ENCODE measurements at places on chromosomes 6 and 20.

DNA sequence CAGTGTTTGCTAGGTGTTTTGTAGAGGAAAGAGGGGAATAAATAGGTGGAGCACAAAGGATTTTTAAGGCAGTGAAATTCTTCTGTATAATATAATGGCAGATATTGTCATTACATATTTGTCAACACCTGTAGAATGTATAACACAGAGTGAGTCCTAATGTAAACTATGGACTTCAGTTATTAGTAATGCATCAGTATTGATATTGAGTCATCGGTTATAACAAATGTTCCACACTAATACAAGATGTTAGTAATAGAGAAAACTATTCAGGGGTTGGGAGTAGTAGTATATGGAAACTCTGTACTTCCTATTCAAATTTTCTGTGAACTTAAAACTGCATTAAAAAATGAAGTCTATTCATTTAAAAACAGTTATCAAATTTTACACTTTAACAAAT, 299.2 kb downstream of the UBE3D start:
- no peak for DNase-seq

DNA sequence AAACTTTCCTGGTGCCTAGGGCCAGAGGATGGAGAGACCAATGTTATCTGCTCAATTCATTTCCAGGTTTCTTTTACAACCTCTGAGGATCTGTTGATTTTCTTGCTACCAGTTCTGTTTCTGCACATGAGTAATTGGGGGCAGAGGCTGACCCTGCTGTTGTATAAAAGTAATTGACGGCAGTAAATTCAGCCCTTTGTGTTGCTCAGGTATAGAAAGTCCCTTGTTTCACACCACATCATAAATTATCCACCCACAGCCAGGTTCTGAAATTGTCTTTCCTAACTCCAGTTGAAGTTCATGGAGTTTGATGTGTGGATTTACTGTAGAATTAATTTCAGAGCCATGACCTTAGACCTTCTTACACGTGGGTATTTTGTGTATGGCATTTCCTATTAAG, 107.4 kb upstream of the GRIK2 start:
- DNase-seq, result no peak

DNA sequence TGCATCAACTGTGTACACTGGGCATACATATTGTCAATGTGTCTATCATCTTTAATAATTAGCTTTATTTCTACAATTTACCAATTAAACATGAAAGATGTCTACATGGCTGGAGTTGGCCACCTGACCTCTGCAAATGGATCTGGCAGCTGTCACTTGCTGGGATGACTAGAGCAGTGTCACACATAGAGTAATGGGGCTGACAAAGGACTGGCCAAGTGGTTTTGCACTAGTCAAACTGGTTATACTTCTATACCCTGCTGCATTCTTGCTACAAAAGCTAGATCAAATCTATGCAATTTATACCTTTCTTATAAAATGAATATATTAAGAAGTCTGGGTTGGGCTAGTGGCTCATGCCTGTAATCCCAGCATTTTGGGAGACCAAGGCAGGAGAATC, 99.3 kb downstream of the SESN1 start:
- DNase-seq, result no peak

- no peak for DNase-seq
These were observed 101.9 kb downstream of the LRFN2 start for GRCh38 chr6:40485300-40485699.

DNA sequence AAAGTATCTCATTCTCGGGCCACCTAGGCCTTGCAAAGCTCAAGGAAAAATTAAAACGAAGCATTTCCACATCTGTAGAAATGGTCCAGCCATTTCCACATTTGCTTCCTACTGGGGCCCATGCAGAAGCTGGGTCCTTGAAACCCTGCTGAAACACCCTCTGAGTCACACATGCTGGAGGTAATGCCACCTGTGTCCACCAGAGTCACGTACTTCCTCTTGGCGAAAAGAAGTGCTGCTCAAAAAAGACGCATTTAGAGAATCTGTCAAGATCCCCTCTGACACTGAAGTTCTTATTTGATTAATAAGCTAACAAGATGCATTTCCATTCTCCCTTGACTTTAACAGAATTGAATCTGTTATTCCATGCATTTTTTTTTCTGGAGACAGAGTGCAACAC, 423.2 kb downstream of the PREX1 start:
- DNase-seq, result no peak

DNA sequence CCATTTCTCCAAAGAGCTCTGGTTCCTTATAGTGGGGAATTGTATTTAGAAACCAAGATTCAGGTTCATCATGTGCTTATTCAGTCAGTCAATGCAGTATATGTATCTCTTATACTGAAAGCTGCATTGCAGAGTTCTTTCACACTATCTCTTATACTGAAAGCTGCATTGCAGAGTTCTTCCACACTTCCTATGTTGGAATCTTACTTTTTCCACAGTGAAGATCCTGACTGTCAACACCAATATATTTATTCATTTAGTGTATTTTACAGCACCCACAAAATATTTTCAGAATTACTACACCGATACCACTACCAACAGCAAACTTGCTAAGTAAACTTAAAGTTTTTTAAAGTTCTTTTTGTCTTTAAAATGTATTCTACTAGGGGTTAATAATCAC, 349.3 kb upstream of the MMS22L start:
- no peak for DNase-seq

DNA sequence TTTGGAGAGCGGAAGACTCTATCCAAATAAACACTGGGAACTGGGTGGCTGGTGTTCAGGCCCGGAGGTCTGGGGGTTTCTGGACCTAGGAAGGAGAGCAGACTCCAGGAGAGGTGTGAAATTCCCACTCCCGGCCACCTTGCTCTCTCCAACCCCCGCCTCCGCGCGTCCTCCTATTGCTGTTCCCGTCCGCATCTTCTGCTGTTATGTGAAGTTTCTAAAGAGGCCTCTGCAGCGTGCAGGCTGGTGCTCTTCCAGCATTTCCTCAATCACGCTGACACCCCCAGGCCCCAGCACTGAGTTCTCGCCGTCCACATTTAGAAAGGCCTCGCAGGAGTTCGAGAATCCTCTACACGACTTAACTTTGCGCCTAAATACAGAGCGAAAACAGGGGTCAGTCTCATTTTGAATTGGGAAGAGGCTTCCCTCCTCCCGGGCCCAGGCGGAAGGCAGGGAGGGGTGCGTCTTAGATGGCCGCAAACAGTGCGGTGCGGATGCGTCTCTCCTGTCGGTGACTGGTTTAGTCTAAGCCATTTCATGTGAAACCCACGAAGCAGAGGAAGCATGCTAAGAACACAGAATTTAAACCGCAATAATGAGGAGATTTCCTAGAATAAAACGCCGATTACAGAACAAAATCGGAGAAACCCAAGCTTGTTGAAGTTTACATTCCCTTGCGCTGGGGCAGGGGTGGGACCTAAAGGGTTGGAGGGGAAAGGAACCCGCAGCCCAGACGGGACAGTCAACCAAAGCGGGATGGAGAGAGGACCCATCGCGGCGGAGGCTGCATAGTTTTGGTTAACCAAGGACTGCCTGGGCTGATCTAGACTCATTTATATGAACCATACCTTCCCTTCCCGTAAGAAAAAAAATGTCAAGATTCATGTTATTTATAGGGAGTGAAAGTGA, 4.0 kb upstream of the FOXF2 start:
- DNase-seq, result no peak

- DNase-seq, result no peak
These were observed 55.1 kb downstream of the SAMD3 start for GRCh38 chr6:130167655-130168054.

- no peak for DNase-seq
These were observed 25.5 kb downstream of the MCUR1 start for GRCh38 chr6:13788820-13789219.

GRCh38 chr6:51813904-51814303, 273.5 kb downstream of the PKHD1 start:
- DNase-seq, result no peak

- peak; percentile 54 for DNase-seq
These were observed 97.7 kb downstream of the KCNB1 start for GRCh38 chr20:49384437-49385434.

DNA sequence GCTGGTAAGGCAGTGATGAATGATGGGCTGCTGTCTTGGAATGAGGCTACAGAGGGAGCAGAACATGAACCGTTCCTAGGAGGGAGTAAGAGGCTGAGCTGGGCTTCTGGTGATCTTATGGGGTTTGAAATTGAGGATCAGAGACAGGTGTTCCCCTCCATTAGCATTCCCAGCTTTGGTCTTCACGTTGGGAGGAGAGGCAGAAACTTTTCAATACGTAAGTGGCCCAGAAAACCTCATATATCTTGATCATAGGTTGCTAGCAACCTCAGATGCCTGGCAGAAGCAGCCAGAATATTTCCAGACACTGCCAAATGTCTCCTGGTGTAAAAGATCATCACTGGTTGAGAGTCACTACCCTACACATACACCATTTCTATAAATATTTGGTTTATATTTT, 167.1 kb downstream of the INSM1 start:
- no peak for DNase-seq

DNA sequence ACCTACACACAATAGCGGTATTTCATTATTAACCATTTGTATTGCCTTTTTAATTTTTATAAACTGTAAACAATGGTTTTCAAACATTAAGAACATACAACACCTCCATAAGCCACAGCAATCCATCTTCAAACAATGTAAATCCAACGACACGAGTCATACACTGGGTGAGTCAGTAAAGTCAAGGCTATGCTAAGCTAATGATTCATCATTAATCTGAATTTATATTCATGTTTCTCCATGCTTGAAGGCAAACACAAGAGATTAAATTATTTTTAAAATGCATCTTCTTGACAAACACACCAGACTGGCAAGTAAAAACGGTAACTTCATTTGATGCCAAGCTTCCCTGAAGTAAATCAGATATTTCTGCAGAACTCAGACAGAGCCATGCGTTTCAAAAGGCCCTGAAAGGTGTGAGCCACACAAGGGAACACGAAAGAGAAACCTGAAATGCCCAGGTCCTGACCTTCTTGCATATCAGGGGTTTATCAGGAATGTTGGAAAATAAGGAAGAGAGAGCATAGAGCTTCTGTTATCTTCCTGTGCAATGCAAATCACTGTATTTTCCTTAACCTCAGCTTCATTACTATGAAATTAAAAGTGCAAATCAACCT, 162.5 kb downstream of the ALDH8A1 start:
- DNase-seq, result peak; percentile 20

DNA sequence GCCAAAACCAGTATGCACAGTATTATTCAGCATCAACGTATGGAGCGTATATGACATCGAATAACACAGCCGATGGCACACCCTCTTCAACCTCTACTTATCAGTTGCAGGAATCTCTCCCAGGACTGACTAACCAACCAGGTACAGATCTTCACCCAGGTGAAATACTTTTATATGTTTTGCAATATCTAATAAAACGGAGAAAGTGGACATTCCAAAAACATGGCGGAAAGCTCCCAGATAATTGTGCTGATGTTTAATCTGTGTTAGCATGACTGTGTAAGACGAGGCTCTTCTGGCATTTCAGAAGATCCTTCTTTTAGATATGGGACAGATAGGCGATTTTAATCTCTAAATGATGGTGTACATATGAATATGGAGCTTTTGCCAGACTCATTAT, 227.4 kb downstream of the EYA4 start:
- DNase-seq, result no peak

- DNase-seq, result no peak
These were observed 8.1 kb downstream of the PTPRK start for GRCh38 chr6:128512296-128512695.

GRCh38 chr6:118284736-118285360, 263.2 kb upstream of the PLN start:
- DNase-seq, result no peak

DNA sequence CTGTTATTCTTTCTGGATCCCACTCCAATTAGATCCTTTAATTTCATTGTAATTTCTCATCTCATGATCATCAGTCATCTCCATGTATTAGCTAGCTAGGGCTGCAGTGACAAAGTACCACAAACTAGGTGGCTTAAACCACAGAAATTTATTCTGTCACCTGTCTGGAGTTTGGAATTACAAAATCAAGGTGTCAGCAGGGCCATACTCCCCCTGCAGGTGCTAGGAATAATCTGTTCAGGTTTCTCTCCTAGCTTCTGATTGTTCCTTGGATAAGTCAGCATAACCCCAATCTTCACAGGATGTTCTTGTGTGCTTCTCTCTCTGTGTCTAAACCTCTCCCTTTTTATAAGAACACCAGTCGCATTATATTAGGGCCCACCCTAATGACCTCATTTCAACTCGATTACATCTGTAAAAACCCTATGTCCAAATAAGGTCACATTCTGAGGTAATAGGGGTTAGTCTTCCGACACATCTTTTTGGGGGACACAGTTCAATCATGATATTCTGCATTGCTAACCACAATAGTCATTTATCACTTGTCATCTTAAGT, 40.5 kb downstream of the BEND6 start:
- DNase-seq, result no peak

GRCh38 chr6:165325609-165326008, 16.2 kb upstream of the C6orf118 start:
- DNase-seq, result no peak

DNA sequence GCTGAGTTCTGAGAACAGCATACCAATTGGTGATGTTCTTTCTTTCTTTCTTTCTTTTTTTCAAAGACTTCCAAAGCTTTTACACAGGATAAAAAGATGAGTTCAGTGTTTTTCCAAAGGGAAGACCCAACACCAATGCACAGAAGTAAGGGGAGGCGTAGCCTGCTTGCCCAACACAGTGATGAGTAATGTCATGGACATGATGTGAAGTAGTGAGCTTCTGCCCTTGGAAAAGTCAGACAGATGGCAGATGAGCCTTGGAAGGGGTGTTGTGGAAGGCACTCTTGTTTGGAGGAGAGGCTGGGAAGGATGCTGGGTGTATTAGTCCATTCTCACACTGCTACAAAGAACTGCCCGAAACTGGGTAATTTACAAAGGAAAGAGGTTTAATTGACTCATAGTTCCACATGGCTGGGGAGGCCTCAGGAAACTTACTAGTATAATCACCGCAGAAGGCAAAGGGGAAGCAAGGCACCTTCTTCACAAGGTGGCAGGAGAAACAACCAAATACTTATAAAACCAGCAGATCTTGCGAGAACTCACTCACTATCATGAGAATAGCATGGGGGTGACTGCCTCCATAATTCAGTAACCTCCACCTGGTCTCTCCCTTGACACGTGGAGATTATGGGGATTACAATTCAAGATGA, 12.6 kb downstream of the LRP11 start:
- peak; percentile 13 for DNase-seq

DNA sequence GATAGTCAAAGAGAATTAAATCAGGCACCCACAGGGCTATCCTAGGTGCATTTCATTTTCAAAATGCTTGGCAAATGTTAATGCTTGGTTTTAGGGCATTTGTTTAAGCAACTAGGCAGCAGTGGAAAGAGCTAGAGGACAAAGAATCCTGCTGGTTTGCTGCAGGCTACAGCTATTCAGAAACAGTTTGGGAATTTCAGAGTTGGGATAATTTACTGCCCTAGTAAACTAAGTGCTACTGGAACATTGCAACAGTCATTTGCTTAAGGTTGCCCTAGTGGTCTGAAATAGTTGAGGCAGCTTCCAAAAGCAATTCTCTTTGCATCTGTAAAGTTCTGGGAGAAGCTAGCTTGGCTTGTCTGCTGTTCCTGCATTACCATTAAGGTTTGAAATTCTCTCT, 312.7 kb downstream of the LAMA2 start:
- no peak for DNase-seq

- DNase-seq, result peak; percentile 42
These were observed 20.6 kb upstream of the ARHGAP18 start for GRCh38 chr6:129730477-129731165.

- no peak for DNase-seq
These were observed 74.0 kb upstream of the GJE1 start for GRCh38 chr6:142058551-142059290.

GRCh38 chr20:4256874-4257273, 241.5 kb upstream of the RNF24 start:
- DNase-seq, result no peak

- DNase-seq, result no peak
These were observed 211.9 kb downstream of the ZNF217 start for GRCh38 chr20:53381568-53382262.

- no peak for DNase-seq
These were observed 77.6 kb downstream of the AKAP7 start for GRCh38 chr6:131212913-131213312.
